ENCODE measurements at places on chromosomes 4 and X.

- DNase-seq = no peak
Observed at GRCh38 chrX:40012039-40012867, 85.5 kb downstream of the BCOR start.

DNA sequence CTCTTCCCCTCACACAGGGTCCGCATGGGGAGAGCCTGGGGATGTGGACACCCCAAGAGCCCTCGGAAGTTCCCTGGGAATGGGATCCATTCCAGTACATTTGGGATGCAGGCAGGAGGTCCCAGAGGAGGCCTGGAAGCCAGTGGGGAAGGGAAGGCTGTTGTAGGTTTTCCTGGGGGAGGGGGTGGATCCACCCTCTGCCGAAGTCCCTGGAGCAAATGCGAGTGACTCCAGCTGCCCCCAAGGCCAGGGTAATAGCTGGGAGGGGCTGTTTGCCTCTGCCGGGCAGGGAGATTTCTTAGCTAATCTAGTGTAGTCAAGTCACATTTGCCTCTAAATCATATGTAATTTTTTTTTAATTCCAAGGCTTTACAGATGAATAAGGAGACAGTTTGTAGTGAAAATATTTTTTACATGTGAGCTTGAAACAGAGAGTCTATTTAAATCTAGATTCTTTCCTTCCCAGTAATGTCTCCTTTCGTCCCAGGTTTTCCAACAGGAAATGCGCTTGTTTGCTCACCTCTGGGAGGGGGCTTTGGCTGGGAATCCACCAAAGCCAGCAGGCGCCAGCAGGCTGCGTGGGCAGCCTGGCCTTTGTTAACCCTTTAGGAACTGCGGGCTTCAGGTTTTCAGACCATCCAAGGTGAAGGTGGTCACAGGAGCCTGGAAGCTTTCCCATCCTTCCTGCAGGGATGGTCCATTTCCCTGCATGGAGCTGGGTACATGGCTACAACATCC is 26.8 kb downstream of the SH3TC1 start:
- DNase-seq = no peak

DNA sequence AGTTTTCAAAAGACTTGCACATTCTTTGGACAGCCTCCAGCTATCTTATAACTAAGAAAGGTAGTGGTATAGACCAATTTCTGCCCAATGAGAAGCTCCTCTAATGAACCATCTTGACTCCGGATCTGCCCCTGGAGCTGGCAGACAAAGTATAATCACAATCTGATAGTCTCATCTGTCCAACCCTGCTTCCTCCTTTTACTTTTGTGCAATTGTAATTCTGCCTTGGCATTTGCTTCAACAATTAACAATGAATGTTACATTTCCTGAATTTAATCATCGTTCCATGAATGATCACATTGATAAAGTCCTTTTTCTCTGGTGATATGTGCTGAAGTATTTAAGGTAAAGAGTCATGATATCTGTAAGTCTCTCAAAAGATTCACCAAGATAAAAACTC is 27.8 kb downstream of the FRYL start:
- no peak for DNase-seq

GRCh38 chr4:38866973-38867477 is 581 bp upstream of the FAM114A1 start:
- no peak for DNase-seq

- DNase-seq = no peak
Observed at GRCh38 chr4:5616331-5616950, 91.9 kb downstream of the EVC2 start.

- DNase-seq = peak; percentile 21
Observed at GRCh38 chr4:128570387-128570975, 239.0 kb upstream of the JADE1 start.

DNA sequence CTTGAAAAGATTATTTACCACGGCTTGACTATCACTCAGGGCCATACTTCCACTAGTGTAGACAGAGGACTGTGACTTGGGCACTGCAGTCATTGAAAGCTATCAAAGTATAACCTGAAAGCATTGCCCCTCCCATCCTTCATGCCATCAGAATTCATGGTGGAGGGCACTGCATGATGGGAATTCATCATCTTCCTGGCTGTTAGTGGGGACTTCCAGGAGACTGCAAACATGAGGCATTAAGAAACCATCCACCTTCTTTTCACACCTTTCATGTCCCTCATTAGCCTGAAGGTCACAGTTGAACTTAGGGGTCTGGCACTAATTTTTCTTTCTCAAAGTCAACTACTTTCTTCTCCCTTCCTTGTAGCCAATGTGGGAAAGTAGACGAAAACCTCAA is 25.8 kb downstream of the VSIG4 start:
- peak; percentile 40 for DNase-seq

DNA sequence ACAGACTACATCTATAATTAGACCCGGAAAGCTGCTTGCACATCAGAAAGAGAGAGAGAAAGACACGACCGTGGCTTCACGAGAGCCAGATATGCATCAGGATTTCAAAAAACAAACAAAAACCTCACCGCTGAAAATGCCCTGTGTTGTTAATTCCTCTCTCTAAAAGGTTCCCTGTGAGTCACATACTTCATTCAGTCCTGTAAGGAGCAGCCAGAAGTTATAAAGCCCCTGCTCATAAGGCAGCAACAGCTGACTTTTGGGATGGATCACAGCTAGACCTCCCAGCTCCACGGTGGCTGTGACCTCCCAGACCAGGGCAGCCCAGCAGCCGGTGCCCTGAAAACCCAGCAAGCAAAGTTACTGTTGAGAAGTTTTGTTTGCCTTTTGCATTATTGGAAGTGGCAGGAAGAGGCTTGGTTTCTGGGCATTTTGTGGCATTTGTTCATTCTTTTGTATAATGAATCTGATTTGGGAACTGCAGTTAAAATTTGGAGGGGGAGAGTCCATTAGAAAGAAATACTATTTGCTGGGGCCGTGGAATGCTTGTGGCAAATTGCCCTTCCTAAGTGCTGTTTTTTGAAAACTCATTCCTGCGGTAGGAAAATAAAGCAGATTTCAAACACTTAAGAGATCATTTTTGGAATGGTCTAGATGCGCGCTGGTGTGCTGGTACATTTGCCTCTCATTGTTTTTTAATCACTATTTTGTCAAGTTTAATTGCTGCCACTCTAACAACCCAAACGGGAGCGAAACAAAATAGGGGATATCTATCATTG is 520.4 kb downstream of the BCOR start:
- no peak for DNase-seq

- DNase-seq = no peak
Observed at GRCh38 chrX:103780336-103781061, 3.9 kb downstream of the PLP1 start.

GRCh38 chr4:55143858-55144257 is 18.5 kb upstream of the KDR start:
- no peak for DNase-seq

- DNase-seq = no peak
Observed at GRCh38 chr4:2054217-2054616, 4.9 kb upstream of the NAT8L start.
